ENCODE measurements at places on chromosomes 16 and 17. TPM values are rescaled to one million over a fixed set of nuclear protein-coding genes. Genes with fewer than 3 reads are reported as not detected.

PLXDC1 gene
- 2.4 TPM for total RNA-seq

B9D1 gene
- total RNA-seq = 30.5 TPM

NHLRC4 gene
- total RNA-seq = 4.7 TPM

CDRT15 gene
- total RNA-seq = not detected

SHMT1 gene
- total RNA-seq = 5.2 TPM

TP53TG3B gene
- total RNA-seq = not detected

GNAO1 gene
- 0.09 TPM for total RNA-seq
